ENCODE measurements at places on chromosomes 13 and 19. TPM values are rescaled to one million over a fixed set of nuclear protein-coding genes. Genes with fewer than 3 reads are reported as not detected.
A peak's percentile ranks its signal among the peaks of the same experiment; 100 is the strongest.

PRODH2 gene
- not detected for total RNA-seq

PROZ gene
- total RNA-seq, result not detected

CEACAM3 gene
- not detected for total RNA-seq

KLK12 gene
- total RNA-seq, result not detected

CRB3 gene
- not detected for total RNA-seq

TRIP10 gene
- total RNA-seq, result 14.7 TPM

DNA sequence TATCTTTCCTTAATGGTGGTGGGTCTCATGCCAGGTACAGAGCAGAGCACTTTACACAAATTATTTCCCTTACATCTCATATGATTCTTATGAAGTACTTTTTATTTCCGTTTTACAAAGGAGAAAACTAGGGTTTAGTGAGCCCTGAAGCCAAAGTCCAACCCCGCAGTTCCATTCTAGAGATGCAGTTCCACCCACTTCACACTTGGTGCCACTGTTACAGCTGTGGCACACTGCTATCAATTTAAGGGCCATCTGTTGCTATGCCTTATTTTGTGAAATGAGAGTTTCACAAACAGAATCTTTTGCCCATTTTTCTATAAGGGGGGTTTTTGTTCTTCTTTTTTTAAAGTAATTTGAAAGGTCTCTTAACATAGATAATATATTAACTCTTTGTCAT is 12.9 kb downstream of the MIPEP start:
- DNase-seq, result no peak

DNA sequence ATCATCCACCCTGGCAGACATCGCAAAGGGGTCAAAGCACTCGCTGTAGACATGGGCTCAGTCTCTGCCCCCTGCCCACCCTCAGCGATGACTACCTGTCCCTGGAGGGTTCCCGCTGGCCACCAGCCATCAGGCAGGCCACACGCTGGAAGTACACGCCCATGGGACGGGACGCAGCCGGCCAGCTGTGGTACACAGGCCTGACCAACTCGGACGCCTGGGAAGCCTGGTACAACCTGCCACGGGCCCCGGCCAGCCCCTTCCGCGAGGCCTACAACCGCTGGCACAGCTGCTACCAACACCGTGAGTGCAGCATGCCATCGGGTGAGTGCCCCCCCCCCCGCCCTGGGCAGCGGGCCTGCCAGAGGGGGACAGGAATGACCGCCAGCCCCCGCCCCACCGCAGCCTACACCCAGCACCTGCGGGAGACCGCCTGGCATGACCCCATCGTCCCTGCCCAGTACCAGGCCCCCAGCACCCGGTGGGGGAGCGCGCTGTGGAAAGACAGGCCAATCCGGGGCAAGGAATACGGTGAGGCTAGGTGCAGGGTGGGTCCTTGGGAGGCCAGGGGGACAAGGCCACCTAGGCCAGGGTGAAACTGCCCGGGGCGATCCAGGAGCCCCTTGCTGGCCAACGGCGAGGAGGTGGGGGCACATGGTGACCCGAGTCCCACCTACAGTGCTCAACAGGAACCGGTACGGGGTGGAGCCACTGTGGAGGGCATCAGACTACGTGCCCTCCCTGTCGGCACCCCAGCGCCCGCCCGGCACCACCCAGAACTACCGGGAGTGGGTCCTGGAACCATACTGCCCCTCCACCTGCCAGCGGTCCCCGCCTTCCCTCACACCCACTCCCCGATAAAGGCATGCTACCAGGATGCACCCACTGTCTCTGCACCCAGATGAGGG is 4.4 kb downstream of the TEKTIP1 start:
- DNase-seq, result peak; percentile 40

GRCh38 chr13:45950386-45951000 is 98.9 kb upstream of the SIAH3 start:
- no peak for DNase-seq

DNA sequence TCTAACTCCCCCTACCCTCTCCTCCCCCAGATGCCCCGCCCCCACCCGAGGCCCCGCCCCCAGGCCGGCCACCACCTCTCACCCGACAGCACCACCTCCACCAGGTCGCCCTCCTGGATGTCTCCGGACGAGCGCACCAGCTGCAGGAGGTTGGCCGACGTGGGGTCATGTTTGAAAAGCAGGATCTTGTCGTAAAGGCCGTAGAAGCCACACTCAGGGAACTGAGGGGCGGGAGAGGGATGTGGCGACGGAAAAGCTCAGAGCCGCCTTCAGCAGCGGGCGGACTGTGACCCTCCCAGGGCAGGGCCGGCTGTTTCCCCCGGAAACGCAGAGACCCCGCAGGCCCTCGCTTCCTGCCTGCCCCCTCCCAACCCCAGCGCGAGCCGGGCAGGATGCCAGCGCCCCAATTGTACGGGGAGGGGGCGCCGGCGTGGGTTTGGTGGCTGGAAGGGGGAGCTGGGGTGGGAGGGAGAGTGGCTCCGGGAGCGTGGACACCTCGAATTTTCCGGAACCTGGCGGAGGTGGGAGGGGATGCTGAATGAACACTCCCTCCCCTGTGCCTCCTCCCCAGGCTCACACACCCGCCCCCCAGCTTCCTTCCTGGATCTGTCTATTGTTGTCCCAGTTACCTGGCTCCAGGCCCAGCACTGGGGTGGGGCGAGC is 3.0 kb downstream of the PRKD2 start:
- DNase-seq, result peak; percentile 78

DNA sequence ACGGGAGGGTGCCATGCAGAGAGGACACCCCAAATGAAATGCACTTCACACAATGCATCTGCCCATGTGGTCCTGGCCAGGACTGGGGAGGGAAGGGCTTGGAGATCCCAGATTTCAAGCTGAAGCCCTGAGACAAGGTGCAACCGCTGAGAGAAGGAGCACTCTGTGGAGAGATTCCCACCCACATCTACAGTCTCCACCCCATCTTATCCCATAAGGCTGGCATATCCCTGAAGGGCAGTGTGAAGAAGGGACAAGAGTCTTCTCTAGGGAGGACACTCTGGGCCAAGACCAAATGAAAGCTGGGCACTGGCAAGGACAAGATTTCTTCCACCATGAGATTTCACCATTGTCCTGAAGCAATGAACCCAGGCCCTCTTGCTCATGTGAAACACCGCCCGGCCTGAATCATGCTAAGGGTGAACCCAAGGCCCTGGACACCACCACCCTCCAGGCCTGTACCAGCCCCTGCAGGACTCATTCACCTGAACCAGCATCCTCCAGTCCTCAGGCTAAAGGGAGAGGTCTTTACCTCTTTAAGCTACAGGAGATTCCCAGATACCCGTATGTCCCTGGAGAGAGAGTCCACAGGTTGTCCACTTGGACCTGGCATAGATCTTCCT is 20.5 kb downstream of the CEACAM4 start:
- no peak for DNase-seq

- no peak for DNase-seq
Observed at GRCh38 chr19:34598217-34599155, 78.5 kb downstream of the SCGB2B2 start.

All from dorsolateral prefrontal cortex (tissue), 122 donors.